ENCODE measurements at places on chromosomes 7 and 10. TPM values are rescaled to one million over a fixed set of nuclear protein-coding genes. Genes with fewer than 3 reads are reported as not detected.

CFAP46 gene
- 1.3 TPM for total RNA-seq

CUZD1 gene
- total RNA-seq = 1.6 TPM

LBX1 gene
- not detected for total RNA-seq

TMEM139 gene
- total RNA-seq = not detected

MYL7 gene
- not detected for total RNA-seq

AGAP4 gene
- 20.8 TPM for total RNA-seq

MYOZ1 gene
- 0.19 TPM for total RNA-seq

MRLN gene
- not detected for total RNA-seq

CDH23 gene
- total RNA-seq = 49.7 TPM

DNA sequence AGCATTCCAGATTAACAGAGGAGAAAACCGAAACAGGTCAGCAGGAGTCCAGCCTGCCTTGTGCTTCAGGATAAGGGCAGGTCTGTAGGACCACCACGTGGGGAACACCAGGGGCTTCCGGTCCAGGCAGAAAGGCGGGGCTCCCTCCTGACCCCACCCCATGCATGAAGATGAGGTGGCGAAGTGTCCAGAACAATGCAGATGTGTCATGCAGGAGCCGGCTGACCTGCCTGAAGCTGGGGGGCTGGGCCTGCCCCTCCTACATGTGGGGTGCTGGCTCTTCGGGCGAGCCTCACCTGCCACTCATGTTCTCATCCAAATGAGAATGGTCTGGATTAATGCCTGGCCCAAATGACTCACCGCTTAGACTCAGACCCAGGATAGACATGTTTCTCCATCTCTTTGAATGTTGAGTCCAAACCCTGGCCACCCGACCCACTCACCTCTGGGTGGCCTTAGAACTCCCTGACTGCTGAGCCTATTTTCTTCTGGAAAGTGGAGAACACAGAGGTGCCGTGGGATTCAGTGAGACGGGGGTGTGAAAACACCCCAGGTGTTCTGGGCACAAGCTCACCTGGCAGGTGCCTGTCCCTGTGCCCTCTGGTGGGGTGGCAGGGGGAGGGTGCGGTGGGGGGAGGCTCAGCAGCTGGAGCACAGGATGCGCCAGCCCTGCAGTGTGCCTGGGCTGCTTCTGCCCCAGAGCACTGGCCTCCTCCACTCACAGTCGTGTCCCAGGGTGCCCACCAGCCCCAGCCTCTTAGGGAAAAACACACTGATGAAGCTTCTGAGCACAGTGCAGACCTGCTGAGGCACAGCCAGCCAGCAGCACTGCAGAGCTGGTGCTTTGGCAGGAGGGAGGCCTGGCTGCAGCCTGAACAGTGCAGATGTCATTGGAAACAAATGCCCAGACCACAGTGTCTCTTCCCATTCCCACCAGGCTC is 55.2 kb upstream of the GDF10 start:
- no peak for DNase-seq

- no peak for DNase-seq
Measured at GRCh38 chr10:33272635-33273034, 61.8 kb downstream of the NRP1 start.

DNA sequence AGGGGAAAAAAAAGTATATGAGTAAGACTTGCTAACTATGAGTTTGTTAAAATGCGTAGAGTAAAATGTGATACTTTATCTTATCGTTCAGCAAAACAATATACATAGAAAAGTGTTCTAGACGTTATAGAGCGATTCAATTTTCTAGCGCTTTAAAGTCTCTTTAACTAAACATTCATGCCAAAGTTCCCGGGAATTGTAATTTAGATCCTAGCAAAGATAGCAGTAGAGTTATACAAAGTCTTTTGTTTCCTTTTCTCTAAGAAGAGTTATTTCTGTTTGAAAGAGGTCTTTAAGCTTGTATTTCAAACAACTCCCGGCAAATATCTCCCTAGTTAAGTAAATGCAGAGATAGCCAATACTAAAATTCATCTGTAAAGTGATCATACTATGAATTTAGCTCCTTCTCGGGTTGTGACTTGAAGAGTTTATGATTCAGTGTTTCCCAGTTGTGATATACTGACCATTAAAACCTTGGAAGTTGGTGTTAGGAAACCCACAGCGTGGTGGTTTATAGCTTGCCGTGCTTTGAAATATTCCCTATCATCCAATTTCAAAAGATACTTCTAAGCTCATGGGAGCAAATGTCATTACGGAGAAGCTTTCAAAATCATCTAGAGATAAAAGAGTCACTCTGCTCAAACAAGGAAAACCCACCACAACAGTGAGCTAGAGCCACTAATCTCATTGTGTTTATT is 171.7 kb downstream of the CSTF2T start:
- no peak for DNase-seq

- no peak for DNase-seq
Measured at GRCh38 chr10:68359189-68359588, 26.5 kb upstream of the PBLD start.

- DNase-seq = no peak
Measured at GRCh38 chr7:96211954-96212353, 109.9 kb downstream of the SLC25A13 start.

GRCh38 chr7:4265676-4266075 is 416.4 kb upstream of the FOXK1 start:
- no peak for DNase-seq

- DNase-seq = no peak
Measured at GRCh38 chr7:30154111-30154587, 19.4 kb downstream of the MTURN start.

DNA sequence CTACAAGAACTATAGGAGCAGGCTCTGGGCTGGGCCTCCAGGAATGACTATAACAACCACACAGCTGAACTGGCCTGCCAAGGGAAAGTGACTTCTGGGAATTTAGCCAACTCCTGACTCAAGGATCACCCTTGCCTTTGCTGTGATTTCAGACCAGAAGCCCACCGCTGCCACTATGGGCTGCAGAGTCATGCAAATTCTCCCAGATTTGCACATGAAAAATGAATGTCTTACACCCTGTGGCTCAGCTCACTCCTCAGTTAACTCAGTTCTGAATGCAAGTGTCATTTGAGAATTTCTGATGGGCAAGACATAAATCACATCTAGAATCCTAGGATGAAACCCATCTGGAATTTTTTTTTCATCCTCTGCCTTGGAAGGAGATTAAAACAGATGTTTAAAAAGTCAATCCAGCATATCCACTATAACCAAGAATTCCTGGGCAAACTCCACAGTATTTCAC is 186.5 kb upstream of the BET1 start:
- DNase-seq = peak; percentile 93

DNA sequence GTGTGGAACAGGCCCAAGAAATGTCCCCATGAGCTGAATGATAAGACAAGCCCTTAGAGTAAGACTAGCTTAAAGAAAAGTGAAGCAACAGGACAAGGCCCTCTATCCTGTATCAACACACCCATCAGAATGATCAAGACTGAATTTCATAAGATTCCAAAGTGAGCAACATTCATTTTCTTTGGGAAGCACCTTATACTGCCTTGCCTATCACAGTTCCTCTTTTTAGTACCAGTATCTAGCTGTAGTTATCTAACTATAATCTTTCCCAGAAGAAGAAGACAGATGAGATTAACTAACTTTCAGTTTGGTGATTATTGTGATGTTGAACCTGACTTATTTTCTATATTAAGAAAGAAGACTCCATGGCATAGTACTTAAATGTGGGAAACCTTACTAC is 391.2 kb downstream of the PHTF2 start:
- DNase-seq = no peak

- DNase-seq = no peak
Measured at GRCh38 chr10:132129431-132129830, 57.3 kb upstream of the DPYSL4 start.

- DNase-seq = peak; percentile 57
Measured at GRCh38 chr7:13466874-13467547, 522.5 kb downstream of the ETV1 start.

DNA sequence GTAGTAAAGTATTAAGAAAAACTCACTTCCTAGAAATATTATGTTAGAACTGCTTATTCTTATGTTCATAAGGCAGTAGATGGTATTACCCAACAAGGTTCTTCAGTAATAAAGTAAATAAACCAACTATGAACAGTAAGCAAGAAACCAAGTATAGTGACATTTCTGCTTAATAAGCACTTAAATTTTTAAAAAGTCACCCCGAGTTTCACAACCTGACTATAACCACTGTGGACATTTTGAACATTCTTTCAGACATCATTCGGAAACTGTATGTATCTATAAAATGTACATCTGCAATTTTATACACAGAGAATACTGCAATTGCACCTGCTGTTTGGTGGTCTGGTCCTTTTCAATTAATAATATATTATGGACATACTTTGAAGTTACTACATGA is 1073.6 kb downstream of the XPNPEP1 start:
- no peak for DNase-seq

DNA sequence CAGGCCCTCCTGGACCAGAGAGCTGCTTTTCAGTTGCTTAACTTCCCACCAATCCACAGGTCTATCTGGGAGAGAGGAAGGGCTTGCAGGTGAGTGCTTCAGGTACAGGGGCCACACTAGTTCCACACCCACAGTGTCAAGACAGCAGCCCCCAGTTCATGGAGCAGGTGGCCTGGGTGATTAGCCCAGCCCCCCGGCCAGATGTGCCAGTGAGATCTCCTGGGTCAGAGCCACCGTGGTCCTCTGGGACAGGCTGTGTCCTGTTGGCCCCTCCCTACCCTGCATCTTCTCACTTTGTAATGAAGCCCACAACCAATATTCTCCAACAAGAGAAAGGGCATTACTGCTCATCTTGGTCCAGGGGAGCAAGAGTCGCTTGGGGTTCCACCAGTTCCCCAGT is 30.6 kb downstream of the DRGX start:
- DNase-seq = no peak

DNA sequence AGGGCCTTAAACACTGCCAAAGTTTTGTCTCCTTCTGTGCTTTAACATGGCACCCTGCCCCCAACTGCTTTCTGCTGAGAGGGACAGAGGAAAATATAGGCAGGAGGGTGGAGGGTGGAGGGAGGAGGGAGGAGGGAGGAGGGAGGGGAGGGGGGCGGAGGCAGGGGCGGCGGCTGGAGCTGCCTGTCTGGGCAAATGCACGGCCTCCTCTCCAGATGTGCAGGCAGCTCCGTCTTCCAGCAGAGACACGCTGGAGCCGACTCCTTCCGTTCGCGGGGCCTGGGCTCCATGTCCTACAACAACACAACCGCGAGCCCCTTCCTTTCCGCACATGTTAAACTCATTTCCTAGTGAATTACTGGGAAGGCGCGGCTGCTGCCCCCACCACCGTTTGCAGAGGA is 14.2 kb downstream of the EBF3 start:
- peak; percentile 97 for DNase-seq

DNA sequence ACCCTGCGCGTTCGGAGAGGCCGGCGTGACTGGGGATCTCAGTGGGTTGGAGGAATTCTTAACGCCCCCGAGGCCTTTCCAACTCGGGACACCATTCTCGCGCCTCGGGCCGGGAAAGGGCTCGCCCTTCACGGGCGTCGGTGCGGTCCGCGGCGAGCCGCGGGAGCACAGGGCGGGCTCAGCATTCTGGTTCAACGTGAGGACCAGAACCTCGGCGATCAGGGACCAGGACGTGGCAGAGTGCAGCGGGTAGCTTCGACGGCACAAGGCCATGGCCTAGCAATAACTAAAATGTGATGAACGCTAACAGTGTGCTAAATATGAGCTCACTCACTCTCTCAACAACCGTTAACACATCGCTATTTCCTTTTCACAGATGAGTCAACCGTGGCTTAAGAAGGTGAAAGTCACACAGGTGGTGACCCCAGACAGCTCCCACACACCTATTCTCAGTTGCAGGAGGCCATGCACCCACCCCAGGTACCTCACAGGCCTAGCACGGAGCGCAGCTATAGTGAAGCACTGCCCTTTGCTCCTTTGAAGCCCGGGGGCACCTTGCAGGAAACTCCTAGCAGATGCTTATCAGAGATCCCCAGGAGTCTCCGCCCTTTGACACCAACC is 4.5 kb upstream of the EMX2 start:
- no peak for DNase-seq

- no peak for DNase-seq
Measured at GRCh38 chr10:57035310-57035709, 674.3 kb upstream of the ZWINT start.

DNA sequence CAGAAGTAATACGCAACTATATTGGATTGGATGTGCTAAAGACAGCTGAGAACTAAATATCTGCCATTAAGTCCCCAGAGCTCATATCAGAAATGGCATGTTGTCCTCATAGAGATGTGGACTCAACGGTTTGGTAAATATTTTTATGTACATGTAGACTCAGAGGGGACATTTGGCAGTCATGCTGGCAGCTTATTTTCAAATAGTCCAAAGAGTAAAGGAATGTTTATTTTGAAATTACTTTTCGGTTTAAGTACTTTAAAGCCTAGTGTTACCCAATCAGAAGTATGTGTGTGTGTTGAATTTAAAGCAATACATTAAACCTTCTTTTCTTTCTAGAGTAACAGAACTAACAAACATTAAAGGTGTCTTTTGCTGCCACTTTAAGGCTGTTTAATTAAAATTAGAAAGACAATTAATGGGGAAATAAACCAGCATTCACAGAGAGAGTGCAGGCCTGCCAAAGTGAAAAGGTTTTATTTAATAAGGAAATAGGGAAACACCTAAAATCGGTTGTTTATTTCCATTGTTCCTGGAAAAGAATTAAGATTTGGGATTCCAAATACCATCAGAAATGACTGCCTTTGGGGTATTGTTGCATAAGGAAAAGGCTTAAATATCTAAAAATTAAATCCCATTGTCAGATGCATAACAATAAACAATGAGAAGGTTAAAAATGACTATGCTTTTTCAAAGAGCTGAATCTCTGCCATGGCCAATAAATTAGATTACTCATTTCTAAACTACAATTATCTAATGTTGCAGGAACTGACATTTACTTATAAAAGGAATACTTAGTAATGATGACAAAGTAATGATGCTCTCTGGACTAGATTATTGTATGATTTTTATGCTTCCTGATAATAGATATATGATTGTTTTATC is 113.4 kb upstream of the AHR start:
- DNase-seq = no peak

DNA sequence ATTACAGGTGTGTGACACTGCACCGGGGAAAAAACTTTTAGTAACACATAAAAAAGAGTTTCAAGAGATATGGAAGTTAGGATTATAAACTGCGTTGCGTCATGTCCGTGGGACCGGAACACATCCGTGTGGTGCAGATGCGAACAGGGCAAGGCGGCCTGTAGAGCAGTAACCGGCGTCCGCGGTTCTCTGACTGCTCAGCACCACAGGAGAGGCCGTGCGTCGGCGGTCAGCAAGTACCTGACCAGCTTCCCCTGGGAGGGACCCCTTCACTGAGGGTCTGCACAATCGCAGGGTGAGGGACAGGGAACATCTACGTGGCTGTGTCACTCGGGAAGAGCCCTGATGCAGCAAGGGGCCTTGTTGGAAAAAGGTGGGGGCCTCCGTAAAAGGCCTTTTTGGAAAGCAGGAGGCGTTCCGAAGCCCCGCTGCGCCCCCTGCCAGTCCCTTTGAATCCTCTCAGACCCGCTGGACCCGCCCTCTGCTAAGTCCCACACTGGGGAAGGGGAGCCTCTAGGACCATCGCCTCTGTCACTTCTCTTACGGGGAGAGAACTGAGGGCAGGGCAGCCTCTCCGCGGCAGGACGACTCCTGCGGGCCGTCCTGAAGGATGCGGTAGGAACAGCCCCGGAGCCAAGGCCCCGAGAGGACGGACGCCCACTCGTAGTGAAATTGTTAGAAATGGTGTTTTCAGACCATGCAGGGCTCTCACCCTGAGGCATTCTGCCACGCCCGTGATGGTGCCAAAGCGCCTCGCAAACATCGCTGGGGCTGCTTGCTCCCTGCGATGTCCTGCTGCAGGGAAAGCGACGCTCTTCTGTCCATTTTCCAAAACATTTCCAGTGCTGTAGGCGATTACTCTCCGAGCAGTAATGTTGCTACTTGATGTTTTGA is 771.6 kb upstream of the COBL start:
- DNase-seq = no peak

All from A673 (cell line).